Keratinocyte (primary cell): ENCODE measurements at places on chromosomes 5 and 9. TPM values are rescaled to one million over a fixed set of nuclear protein-coding genes. Genes with fewer than 3 reads are reported as not detected.

Gene FOXD4L5
- 0.01 to 0.04 TPM in 2 of 3 replicates, not detected in the other for polyA plus RNA-seq

Gene TYRP1
- polyA plus RNA-seq, result 0.07 to 0.50 TPM (median 0.19 TPM) in 3 replicates

Gene PDE6A
- polyA plus RNA-seq, result 0.03 to 0.05 TPM (median 0.03 TPM) in 3 replicates

DNA sequence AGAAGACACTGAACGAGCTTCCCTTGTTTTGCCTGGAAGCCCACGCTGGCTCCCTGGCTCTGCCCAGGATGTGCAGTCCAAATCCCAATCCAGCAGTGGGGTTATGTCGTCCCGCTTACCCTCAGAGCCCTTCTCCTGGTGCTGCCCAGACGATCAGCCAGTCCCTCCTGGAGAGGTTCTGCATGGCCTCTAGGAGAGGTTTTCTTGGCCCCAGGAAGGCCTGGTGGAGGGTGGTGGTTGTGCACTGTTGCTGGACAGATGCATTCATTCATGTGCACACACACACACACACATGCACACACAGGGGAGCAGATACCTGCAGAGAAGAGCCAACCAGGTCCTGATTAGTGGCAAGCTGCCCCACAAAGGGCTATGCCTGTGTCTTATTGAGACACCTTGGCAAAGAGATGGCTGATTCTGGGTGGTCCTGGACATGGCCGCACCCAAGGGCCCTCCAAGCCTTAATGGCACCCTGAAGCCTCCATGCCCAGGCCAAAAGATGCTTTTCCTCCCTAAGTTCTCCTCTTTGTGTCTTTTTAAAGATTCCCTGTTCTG is 10.5 kb upstream of the OLFM1 start:
- DNase-seq, result no peak

GRCh38 chr5:111228520-111229220 is 4.5 kb downstream of the CAMK4 start:
- no peak for DNase-seq

DNA sequence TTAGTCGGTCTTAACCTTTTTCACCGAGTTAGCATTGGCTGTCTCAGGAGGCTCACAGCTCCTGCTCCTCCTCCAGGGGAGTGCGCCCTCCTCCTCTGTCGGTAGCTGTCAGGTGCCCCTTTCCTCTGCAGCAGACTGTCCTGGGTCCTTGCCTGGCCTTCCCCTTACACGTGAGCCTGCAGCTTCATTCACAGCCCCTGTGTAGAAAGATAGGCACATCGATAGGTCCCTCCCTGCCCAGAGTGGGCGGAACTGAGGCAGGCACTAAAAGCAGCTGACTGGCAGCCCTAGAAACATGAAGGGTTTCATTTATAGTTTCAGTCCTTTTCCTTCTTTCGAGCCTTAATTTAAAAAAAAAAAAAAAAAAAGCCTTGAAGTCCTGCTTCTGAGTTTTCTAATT is 17.2 kb downstream of the TENT4A start:
- DNase-seq, result no peak
